ENCODE measurements at places on chromosomes 2 and 18.

DNA sequence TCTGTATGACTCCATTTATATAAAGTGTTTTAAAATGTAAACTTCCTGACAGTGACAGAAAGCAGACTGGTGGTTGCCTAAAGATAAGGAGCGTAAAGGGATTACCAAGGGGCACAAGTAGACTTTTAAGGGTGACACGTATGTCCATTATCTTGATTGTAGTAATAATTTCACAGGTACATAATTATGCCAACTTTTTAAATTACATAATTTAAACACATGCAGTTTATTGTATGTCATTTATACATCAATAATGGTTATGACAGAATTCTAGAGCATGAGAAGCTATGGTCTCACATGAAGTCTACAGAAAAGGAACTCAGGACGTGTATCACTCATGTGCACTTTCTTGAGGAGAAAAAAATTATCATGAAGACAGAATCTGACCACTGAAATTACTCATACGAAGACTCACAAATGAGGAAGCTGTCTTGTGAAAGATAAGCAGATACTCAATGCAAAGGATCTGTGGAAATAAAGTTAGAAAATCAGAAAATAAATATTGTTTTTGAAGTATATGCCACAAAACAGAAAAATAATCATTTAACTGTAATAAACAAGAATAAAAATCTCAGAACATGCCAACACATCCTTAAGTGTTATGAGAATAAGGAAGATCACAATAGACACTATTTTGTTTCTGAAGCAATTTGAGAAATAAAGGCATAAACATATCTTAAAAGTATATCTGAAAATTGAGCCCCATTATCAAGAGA lies 84.4 kb downstream of the TMEM131 start:
- DNase-seq, result no peak

- DNase-seq, result no peak
Observed at GRCh38 chr2:124149571-124149970, 124.5 kb downstream of the CNTNAP5 start.

DNA sequence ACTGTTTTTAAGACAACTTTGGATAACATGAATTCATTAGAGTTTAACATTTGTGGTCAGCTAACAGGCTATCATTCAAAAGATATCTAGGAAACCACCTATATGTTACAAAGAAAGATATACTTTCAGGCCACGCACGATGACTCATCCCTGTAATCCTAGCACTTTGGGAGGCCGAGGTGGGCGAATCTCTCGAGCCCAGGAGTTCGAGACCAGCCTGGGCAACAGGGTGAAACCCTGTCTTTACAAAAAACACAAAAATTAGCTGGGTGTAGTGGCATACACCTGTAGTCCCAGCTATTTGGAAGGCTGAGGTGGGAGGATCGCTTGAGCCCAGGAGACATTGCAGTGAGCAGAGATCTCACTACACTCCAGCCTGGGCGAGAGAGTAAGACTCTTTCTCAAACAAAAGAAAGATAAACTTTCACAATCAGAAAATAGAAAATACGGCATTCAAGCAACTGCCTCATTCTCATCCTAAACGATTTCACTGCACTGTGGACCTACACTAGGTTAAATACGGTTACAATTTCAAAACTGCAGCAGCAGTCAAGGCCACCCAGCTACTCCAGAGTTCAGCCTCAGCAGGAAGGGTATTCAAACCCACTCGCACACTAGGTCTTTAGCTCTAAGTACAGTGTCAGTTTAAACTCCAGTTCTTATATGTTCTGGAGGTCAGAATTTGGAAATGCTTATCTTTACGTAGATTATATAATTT lies 250.0 kb upstream of the SLC39A10 start:
- DNase-seq, result no peak

DNA sequence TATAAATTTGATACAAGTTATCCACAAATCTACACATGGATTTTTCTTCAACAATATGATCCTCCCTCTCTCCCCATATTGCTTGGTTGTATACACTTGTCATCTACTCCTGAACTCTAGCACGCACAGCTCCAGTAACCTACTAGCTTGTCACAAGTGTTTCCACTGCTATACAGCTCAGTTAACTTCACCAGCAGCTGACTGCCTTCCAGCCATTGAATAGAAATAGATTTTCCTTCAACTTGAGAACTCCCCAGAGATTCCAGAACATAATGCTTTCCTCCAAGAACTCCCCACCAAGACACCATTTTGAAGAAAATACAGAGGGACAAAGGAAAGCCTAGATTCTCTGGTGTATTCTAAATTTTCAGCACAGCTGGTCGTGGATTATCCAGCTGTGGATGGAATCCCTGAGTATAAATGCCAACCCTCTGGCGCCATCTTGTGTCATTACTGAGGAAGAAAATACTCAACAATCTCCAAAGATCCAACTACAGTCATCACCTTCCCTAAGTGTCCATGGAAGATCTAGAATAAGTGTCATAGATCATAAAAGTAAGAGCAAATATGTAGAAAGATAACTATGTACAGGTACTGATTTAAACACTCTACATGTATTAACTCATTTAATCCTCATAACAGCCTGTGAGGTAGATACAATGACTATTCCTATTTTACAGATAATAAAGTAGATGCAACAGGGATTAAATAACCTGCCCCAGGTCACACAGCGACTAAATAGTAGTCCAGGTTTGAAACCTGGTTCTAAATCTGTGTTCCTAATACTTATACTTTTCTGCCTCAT lies 156.7 kb downstream of the ARHGAP28 start:
- DNase-seq, result peak; percentile 75

GRCh38 chr2:168456521-168457189 lies 583 bp downstream of the CERS6 start:
- peak; percentile 69 for DNase-seq

- no peak for DNase-seq
Observed at GRCh38 chr2:99747842-99748241, 258.0 kb upstream of the REV1 start.

DNA sequence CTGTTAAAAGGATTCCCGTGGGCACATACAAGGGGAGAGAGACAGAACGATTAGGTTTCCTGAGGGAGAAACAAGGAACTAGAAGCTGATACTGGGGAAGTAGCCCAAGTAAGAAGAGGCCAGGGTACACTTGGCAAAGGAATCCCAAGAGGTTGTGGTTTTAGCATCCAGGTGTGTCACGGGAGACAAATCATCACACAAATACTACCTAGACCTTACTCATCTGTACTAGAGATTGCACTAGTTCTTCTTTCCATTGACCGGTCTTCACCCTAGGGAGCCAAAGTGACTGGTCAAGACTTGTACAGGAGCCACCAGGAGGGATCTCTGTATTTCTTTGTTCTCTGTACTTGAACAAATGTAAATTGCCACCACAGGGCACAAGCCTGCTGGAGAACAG lies 14.2 kb upstream of the NR4A2 start:
- no peak for DNase-seq

DNA sequence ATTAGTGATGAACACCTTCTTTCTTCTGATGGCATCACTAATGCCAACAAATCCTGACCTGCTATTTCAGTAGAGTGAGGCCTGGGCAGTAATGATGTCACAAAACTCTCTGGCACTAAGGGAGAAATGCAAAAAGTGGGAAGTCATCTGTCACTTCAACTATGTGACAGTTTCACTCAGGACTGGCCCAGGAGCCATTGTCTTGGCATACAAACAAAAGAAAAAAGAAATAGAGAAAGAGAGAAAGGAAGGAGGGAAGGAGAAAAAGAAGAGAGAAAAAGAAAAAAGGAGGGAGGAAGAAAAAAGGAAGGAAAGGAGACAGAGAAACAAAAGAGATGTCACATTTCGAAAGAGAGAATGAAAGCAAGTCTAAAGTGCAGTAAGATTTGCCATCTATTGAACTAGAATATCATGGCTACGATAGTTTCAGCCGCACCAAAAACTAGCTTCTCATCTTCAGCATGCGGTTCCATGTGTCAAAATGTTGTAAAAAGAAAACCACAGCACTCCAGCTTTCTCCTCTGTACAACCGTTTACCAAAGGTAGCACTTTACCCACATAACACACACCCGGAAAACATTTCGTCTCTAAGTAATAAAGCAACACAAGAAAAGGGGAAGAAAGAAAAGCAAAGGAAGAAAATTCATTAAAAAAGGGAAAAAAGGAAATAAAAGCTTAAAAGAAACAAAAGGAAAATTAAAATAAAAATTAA lies 50.1 kb downstream of the CD226 start:
- DNase-seq, result no peak

DNA sequence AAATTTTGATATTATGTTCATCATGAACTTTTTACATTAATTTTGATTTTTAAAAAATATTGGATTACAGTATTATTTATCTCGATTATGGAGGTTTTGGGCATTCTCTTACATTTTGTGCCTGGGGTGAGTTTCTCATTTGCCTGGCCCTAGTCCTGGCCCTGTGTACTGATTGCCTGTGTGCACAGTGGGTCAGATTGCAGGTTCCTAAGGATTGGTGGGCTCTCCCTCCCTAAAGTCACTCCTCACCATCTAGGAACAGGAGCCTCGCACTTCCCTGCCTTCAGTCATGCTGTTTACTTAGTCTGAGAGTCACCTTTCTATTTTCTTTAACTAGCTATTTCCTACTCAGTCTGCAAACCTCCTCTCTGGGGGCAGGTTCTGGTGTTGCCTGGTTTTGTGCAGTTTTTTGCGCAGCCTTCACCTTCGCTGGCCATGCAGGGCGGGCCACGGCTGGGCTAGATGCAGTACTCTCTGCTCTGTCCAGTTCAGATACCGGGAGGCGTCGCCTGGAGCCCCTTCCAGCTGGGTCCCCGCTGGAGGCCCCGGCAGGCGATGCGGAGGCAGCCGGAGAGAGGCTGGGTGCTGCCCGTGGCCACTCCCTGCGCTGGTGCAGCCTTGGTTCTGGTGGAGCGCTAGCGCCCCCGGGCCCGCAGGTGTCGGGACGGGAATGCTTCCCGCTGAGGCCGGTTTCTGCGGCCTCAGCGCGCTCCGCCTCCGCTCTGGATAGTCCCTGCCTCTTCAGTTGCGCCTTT lies 23.3 kb upstream of the MC5R start:
- DNase-seq, result peak; percentile 76

DNA sequence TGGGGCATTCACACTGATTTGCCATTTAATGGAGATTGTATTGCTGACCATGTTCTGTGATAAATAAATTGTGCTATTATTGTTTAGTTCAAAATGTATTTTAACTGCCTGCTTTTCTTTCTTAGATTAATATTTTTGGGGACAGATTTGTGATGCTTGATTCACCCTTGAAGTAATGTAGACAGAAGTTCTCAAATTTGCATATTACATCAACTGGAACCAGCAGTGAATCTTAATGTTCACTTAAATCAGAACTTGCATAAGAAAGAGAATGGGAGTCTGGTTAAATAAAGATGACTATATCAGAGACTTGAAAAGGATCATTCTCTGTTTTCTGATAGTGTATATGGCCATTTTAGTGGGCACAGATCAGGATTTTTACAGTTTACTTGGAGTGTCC lies 1.8 kb downstream of the DNAJC10 start:
- no peak for DNase-seq

GRCh38 chr2:32772638-32773447 lies 145.0 kb downstream of the TTC27 start:
- no peak for DNase-seq

GRCh38 chr2:221289389-221289788 lies 282.7 kb downstream of the EPHA4 start:
- no peak for DNase-seq

DNA sequence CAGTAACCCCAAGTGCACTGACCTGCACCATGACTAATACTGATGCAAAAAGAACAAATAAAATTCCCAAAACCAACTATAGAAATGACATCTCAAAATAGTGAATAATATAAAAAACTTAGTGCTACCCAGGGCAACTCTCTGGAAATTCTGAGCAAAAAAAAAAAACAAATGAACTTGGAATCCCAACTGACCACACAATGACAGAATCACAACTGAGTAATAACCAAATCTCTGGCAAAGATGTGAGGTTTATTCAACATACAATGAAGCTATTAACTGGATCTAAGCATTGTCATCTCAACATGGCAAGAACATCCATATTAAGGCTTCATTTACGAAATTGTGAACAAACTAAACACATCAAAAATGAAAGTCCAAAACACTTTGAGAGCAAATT lies 22.7 kb downstream of the EXOC6B start:
- DNase-seq, result no peak

GRCh38 chr2:209307161-209308001 lies 116.5 kb upstream of the MAP2 start:
- no peak for DNase-seq

DNA sequence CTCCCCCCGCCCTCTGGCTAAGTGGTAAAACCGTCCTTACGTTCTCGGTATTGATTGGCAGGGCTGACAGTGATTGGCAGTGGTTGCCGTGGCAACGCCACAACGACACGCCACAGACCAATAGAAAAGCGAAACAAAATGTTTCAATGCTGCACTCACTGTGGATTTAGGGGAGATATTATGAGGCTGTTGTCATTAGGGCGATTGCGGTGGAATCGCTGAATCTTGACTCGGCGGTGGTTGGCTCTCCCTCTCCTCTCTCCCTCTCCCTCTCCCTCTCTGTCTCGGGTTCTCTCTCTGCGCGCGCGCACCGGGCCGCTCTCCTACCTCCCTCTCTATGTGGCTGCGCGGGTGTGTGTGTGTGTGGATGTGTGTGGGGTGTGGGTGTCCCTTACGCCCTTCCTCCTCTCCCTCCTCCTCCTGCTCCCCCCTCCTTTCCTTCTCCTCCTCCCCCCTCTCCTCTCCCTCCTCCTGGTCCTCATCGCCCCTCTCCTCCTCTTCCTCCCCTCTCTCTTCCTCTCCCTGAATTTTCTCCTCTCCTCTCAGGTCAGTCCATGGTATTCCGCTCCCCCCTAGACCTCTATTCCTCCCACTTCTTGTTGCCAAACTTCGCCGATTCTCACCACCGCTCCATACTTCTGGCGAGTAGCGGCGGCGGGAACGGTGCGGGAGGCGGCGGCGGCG lies at the start of gene SIX3:
Gene SIX3, plus strand, starts transcription at position 152 of the 684 bp plus-strand sequence. Its CDS starts 403 bp downstream, at position 555.
- DNase-seq, result no peak

DNA sequence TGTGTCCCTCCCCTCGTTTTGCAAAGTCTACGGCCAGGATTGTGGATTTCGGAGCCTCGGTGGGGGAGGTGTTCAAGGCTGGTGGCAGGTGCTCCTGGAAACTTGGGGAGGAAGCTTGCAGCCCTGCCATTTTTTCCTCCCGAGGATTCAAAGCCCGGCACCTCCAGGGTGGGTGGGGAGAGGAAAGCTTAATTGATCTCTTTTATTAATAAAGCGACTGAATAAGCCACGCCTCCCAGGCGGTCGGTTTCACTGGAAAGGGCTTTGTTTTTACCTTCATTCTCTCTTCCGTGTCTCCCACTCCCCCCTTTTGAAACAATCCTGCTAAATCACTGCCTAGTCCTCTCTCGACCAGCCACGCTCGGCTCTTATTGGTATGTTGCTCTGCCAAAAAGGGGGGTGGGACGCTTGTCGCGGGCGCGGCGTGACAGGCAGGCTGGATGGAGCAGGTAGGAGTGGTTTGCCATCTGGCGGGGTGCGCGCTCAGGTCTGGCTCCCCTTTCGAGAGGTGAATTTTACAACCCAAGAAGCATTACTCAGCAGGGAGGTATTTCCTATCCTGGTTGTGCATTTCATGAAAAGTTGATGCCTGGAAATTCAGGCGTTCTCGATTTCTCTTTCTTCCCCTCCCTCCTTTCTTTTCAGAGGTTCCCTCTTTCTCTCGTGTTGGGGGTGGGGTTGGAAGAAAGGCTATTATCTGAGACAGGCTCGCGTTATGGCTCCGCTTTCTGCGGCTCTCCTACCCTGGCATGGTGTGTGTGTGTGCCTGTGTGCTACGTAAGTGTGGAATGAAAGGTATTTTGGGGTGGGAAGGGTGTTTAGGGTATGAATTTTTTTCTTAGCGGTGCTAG lies 1.4 kb downstream of the NEDD4L start:
- peak; percentile 60 for DNase-seq

GRCh38 chr2:62240546-62240945 lies 44.6 kb downstream of the B3GNT2 start:
- no peak for DNase-seq

- no peak for DNase-seq
Observed at GRCh38 chr18:75132098-75132870, 76.7 kb downstream of the PTGR3 start.

GRCh38 chr2:136154384-136154783 lies 36.4 kb upstream of the CXCR4 start:
- no peak for DNase-seq

Measured in left hindlimb (tissue), 1 donor.